D341Med (cell line): ENCODE measurements at places on chromosomes 12 and 14.
A peak's percentile ranks its signal among the peaks of the same experiment; 100 is the strongest.

GRCh38 chr12:92779902-92780301 lies 77.1 kb downstream of the PLEKHG7 start:
- no peak for DNase-seq

DNA sequence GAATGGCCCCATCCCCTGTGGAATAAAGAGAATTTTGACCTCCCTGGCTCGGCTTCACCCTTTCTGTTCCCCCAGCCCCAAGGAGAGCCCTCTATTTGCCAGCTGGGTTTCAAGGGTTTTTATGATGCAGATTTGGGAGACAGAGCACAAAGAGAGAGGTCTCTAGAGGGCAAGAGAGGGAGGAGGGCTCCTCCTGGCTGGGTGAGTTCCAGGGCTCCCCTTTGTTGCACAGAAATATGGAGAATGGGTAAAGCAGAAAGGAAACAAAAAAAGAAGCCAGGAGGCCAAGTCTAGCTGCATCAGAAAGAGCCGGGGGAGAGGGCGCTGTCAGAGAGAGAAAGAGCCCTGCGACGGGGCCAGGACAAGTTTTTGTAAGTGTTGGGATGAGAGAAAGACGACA lies 319.6 kb upstream of the RTL1 start:
- DNase-seq: no peak

DNA sequence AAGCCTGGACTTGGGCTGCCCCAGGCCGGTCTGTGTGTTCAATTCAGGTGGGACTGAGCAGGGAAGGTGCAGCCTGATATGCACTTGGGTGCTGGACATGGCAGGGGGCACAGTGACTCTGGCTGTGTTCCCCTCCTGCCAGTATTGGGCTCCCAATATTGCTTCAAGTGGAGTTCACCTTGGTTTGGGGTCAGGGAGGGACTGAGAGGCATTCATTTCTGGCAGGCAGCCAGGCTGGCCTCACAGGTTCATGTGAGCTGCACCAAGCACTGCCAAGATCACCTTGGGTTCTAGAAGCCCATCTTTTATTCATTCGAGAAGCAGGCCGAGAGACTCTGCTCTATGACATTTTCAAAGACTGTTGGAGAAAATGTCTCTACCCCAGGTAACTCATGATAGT lies 245.0 kb downstream of the CHST11 start:
- no peak for DNase-seq

DNA sequence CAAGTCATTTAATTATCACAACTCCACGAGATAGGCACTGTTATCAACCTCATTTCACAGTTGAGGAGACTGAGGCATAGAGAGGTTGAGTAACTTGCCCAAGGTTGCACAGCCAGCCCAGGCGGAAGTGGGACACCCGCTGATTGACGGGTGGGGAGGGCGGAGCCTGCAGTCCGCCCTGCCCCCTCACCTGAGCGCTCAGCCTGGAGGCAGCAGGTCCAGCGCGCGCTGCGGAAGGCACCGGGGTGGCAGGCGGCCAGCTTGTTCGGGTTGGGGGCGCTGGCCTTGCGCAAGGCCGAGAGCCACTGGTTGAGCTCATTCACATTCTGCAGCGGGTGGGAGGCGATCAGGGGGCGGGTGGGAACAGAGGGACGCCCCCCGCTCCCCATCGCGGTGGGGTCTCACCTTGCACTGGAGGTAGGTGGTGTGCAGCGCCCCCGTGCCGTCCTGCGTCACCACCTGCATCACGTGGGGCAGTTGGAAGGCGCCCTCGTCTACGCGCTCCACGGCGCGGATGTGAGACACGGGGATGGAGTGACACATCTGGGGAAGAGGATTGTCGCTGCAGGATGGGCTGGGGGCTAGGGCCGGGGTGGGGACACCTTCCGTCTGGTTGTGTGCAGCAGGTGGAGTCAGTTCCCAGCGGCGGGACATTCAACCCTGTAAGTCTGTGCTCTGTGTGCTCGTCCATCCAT lies 31.7 kb downstream of the RASAL1 start:
- DNase-seq: no peak

- DNase-seq: no peak
These were observed 277.4 kb downstream of the PDZRN4 start for GRCh38 chr12:41465526-41465925.

DNA sequence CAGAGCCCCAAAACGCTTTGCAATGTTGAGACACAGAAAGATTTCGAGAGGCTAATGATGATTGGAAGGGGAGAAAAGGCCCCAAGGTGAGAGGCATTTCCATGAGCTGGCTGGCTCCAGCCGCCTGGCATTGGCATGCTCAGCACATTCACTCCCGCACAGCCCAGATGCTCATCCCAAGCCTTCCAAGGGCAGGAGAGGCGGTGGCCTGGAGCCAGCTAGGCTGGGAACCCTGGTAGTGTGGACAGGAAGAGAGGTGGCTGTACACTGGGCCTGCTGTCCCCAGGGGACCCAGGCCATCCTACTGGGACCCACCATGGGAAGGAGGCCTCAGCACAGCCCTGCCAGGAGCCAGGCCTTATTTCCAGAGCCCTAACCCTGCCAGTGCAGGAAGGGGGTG lies 72.2 kb downstream of the SPTB start:
- DNase-seq: no peak

DNA sequence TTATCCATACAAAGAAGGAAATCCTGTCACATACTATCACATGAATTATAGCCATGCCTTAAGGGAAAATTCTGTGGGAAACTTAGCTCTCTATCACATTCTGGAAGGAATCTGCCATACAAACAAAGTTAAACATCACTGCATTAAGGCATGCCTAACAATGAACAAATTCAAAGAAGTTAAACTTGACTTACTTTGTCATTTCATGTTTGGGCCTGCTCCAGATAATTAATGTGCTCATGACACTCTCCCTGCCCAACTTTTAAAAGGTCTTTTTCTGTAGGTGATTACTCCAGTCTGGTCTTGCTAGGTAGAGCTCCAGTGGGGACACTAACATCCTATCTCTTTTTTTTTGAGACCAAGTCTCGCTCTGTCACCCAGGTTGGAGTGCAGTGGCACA lies 230.5 kb downstream of the AEBP2 start:
- no peak for DNase-seq

GRCh38 chr12:55797068-55797467 lies 20.5 kb downstream of the SARNP start:
- DNase-seq: peak; percentile 62

DNA sequence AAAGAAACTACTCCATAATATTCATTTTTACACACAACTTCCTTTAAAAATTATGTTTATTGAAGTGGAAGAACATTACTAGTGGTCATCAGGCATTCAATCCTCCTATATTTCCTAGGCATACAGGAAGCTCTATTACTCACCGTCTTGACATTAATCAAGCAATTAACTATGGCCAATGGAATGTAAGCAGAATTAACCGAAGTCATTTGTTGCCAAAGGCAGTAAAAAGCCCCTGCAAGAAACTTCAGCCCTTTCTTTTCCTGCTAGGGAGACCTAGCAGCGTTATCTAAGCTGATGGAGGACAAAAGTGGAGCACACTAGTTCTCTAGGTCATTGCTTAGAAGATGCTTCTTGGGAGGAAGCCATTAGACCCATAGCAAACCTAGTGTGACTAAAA lies 399.6 kb downstream of the KCNH5 start:
- no peak for DNase-seq

DNA sequence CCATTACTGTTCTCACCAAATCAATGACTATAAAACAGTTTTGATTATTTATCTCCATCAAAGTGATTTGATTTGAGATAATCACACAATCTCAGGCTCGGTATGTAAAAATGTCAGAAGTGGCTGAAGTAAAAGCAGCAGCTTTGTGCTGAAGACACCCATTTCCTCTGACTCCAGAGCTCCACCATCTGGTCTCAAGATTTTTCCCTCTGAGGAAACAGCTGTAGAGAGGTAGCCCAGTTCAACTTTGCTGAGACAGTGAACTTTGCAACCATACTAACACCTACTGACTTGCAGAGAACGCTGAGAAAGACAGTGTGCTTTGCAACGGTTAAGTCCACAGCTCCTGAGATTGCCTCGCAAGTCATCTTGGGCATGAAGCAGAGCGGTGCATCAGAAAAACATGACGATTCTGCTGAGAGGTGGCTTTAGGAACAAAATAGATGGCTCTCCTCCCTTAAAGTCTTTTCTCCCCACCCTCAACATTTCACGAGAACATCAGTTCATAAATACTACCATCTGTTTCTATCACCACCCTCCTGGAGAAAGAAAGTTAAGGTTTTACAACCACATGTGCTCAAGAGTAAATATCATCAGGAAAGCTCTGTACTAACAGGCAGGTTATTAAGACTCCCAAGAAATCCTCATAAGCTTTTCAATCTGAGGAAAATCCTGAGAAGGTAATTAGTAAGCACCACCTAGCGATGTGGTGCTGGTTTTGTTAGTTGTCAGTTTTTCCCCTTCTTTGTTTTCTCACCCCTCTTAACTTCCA lies 34.8 kb downstream of the HIGD1C start:
- peak; percentile 60 for DNase-seq

DNA sequence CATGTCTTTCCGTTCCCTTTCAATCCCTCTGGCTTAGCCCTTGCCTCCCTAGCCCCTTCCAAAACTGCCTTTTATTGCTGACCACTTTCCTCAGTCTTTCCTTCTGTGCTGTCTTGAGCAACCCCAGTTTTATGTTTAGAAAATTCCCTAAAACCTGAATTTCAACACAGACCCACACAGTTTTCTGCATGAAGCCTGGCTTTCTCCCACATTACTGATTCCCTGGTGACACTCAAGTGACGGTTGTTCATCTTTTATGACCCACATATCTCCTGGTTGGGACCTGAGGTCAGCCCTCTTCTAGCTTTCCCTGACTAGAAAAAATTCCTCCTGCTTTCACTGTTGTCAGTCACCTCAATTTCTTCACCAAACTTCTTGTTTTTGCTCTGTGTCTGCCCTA lies 21.0 kb downstream of the FGD4 start:
- DNase-seq: no peak

DNA sequence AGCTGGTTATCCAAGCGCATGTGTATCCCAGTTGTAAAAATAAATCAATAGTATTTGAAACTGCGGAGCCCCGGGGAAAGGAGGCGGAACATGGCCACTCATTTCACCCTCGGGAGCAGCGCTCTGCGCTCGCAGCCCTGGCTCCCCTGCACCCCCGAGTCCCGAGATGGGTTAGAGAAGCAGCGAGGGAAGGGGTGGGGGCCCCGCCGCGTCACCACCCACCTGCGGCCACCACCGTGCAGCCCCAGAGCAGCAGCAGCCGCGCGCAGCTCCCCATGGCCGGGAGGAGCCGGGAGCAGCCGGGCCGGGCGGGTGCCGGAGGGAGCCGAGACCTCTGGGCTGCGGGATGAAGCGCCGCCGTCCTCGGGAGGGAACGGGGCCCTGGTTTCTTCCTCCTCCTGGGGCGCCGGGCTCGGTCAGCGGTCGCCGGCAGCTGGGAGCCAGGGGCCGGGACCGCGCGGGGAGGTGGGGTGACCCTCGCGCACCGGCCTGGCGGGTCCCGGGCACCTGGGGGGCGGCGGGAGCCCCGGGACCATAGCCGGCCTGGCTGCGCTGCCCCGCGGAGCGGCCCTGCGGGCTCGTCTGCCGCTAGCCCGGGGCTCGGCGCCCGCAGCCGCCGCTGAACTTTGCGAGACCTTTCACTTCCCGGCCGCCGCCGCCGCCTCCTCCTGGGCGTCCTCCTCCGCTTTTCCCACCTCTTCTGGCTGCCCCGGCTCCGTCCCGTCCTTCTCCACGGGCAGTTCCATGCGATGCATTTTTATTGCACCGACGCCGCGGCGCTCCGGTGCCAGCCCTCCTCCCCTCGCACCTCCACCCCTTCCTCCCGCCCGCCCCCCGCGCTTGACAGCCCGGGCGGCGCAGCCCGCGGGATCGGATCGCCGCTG lies at the start of gene NTN4:
TSS of gene NTN4 (minus strand) at position 732 of the 884 bp plus-strand sequence. CDS start at position 277, 455 bp downstream.
- peak; percentile 73 for DNase-seq

GRCh38 chr12:12835378-12836146 lies 22.4 kb downstream of the DDX47 start:
- DNase-seq: no peak

GRCh38 chr14:91232603-91233002 lies 11.9 kb downstream of the GPR68 start:
- no peak for DNase-seq

DNA sequence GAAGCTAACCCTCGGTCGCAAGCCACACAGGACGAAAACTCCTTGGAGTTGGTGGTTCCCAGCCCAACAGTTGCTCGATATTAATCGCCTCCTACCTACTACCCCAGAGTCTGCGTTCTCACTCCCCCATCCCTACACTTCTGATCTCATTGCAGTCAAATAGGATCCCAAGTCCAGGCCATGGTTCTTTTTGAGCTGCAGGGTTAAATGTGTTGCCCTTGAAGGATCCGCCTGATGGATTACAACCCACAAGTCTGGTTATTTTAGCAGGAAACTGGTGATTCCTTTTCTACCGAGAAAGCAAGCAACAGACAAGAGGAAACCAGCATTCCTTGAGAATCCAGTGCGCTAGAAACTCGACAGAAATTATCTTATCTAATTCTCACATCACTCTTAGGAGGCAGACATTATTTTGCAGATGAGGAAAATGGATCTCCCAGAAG lies 785 bp upstream of the NIN start:
- no peak for DNase-seq

DNA sequence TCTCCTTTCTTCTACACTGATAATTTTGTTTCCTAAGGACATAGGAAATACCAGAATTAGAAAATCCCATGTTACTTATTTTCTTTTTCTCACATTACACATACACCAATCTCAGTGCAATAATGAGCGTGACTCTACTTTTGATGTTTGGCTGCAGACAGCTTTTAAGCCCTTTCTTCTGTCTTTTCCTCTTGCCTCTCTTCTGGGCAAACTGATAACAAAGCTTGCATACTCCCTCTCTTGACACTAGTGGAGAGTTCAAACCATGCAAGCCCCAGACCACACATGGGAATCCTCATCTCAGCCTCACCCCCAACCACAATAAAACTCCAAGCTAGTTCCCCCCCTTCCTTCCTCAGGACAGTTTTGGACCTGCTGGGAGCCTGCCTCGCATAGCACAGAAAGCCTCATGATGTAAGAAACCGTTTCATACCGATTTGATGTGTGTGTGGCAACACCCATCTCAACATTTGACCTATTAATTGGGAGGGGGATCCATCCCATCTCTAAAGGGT lies 161.9 kb downstream of the EMP1 start:
- no peak for DNase-seq

- DNase-seq: peak; percentile 23
These were observed 4.2 kb downstream of the SH2B3 start for GRCh38 chr12:111409780-111410430.

DNA sequence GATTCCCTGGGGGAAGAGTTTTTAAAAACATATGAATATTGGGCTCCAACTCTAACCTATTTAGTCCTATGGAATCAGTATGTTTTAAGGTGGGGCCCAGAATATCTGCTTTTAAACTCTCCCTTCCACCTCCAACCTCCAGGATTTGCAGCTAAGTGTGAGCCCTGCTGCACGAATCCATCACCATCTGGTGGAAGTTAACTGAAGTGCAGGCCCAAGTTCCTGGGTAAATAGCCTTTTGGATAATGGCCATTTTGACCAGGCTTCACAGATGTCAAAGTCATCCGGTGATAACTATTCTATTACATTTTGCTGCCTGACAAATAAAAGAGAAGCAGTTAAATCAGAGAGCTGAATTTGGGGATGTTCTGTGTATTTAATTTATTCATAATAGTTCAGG lies 58.1 kb upstream of the RMST start:
- peak; percentile 45 for DNase-seq

DNA sequence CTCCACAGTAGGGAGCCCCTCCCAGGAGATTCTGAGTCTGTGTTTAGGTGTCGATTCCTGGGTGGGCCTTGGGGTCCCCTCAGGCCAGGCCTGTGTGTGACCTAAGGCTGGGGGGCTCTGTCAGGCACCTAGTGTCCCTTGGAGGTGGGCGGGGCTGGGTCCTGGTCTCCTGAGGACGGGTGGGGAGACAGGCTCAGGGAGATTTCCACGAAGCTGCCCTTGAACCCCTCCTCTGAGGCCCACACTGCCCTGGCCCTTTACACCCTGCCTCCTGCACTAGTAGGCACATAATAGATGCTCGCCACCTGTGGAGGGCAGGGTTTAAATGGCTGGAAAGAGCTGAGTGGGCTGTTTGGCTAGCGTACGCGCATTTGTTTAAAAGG lies 32.9 kb downstream of the MEG3 start:
- no peak for DNase-seq
